DMS79 treated with DMSO at 0.1 percent for 48 hours (cell line): ENCODE measurements at places on chromosomes 5 and 9.
A peak's percentile ranks its signal among the peaks of the same experiment; 100 is the strongest.

GRCh38 chr9:33249087-33249658 lies 9.2 kb downstream of the SPINK4 start:
- DNase-seq, result no peak

DNA sequence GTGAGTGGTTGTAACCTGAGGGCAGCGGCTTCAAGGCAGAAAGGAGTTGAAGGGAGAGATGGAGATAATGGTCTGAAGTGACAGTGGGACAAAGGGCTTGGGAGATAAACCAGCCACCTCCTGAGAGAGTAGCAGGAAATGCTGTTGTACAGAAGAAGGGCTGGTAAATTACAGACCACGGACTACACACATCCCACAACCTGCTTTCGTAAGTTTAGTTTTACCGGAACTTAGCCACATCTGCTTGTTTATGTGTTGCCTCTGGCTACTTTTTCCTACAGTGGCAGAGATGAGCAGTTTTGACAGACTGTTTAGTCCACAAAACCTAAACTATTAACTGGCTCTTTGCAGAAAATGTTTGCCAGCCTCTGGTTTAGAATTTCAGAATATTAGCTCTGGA lies 269.5 kb downstream of the ARHGEF28 start:
- DNase-seq, result no peak

DNA sequence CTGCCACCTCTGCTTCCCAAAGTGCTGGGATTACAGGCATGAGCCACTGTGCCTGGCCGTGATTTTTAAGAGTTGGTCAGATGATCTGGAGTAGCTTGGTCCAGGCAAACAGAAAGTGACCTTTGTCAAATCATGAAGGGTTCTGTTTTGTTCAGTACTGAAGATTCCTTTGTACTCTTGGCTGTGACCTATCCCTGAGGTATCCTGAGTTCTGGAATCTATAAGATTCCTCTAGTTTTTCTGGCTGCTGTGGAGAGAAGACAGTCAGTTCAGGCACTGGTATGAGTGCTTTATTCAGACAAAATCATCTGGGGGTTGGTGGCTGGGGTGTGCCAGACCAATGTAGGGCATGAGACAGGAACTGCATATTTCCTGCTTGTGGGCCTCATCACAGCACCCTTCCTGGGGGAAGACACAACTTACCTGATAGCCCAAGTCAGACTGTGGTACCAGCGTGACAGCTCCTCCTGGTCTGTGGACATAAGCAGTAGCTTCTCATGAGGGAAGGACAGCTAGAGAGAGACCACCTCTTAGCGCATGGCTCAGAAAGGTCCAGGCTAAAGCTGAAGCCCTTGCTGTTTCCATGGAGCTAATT lies 3.1 kb downstream of the ARHGEF39 start:
- no peak for DNase-seq

DNA sequence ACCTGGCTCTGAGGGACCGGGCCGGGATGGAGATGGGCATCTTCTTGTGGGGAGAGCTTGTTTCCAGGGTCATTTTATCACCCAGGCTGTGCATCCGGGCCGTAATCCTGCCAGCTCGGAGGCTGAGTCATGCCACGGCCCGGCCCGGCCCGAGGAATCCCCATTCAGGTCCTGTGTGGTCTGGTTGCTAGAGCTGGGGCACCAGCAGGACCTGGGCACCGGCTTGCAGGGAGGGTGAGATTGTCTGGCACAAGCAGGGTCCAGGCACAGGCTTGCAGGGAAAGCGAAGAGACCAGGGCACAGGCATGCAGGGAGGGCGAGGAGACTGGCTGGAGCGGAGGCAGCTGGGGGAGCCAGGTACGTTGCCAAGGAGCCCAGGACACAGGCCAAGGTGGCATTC lies 106.8 kb downstream of the RXRA start:
- DNase-seq, result no peak

GRCh38 chr5:71471193-71471592 lies 15.7 kb downstream of the BDP1 start:
- DNase-seq, result no peak

- DNase-seq, result no peak
Measured at GRCh38 chr9:95167998-95168397, 149.5 kb downstream of the FANCC start.

DNA sequence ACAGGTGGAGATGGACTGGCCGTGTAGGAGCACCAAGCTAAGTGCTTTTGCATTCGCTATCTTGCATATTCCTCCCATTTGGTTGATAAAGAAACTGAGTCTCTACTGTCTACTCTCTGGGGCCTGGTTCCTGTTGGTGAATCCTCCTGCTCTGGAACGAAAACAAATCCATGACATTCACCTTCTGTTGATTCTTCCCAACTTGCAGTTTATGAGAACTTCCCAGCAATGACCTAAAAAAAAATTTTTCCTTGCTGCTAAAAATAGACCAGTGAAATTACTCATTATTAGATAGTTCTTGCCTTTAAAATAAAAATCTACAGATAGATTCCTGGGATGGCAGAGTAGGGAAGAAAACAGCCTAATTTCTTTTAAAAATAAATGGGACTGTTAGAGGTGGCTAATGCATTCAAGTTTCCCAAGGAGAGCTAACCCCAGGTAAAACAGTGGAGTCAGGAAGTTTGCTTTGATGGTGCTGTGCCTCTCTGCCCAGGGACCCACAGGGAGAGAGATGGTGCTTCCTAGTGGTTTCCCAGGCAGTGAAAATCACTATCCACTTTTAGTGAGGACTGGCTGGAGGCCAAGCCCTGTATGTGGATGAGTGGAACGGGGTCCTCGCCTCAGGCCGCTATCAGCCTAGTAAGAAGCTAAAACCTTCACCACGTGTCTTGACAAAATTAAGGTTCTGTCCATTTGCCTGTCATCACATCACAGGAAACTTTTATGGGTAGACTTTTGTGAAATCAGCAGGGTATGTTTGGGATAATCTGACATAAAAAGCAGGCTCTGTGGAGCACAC lies 68.4 kb upstream of the NR3C1 start:
- DNase-seq, result no peak

DNA sequence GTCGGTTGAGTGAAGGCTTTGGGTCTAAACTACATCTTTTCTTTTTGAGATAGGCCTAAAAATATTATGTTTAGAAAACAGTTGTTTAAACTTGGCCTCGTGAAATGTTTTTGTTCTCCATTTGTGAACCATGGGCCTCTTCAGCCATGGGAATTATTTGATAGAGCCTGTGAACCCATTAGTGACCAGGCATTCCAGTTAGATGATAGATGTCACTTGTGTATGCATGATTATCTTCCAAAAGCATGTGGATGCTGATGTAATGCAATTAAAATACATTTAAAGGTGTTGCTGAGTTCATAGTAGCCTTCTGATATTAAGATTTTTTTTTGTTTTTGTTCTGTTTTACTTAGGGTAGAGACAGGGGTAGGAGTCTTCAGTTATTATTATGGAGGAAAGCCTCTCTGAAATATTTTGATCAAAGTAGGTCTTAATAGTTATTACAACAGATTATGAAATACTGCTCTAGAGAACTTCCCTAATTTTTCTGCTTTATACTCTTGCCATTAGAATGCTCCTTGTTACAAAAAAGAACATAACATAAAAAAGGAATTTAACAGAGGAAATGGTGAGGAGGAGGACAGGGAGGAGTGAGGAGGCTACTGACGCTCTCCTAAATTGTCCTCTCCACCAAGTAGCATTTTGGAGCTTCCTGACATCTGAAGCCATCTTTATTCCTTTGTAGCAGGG lies 32.9 kb downstream of the CPEB4 start:
- DNase-seq, result no peak

DNA sequence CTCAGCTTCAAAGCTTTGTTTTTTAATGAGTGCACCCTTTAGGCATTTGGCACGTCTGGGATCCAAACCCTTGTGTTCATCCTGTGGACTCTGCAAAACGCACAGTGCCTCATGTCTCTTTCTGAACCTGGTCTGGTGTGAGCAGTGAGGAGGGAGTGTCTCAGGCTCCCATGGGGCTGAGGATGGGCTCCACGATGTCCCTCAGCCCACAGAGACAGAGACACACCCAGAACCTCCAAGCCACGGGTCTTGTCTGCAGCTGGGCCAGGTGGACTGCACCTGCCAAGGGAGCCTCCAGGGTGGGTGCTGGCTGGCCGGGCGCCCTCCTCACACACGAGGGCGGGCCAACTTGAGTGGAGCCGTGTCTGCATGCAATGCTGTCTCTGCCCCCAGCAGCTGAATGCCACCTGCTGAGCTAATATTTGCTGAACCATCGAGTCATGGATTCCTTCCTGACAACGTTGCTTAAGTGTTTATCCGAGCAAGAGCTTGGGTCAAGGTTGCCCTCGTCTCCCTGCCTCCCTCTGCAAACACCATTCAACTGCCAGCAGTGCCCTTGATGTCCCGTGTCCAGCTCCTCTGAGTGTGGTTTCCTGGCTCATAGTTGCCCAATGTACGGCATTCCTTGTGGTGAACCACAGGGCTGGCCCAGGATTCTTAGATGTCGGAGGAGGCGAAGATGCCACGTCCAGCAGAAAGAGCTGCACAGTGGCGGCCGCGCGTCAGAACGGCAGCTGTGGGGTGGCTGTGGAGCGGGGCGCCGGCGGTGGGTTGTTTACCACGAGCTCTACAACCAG lies 31.4 kb upstream of the LPCAT1 start:
- peak; percentile 86 for DNase-seq

DNA sequence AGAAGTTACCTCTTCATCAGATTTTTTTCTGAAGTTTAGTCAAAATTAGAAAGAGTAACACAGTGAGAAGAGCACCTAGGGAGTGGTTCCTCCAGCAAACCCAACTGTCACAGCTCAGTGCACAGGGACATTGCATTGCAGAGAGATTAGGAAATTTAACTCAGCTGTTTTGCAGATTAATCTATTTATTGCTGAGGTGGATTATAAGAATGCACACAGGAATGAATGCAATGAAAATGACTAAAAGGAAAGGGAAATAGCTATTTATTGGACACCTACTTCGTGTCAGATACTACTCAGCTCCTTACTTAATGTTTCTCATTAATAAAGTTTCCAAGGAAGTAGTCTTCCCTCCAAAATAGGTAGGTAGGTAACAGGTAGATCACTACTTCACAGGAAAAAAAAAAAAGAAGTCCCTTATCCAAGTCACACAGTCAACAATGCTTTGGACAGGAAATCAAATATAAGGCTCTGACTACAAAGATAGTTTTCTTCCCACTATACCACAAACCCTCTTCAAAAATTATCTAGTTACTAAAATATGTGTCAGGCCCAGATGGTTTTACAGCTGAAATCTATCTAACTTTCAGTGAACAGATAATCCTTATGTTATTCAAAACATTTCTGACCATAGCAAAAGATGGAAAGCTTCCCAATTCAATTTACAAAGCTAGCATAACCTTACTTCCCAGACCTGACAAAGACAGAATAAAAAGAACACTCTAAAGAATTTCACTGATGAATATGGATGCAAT lies 442.2 kb upstream of the MPDZ start:
- no peak for DNase-seq

GRCh38 chr5:39058178-39058921 lies 15.8 kb downstream of the RICTOR start:
- DNase-seq, result no peak

DNA sequence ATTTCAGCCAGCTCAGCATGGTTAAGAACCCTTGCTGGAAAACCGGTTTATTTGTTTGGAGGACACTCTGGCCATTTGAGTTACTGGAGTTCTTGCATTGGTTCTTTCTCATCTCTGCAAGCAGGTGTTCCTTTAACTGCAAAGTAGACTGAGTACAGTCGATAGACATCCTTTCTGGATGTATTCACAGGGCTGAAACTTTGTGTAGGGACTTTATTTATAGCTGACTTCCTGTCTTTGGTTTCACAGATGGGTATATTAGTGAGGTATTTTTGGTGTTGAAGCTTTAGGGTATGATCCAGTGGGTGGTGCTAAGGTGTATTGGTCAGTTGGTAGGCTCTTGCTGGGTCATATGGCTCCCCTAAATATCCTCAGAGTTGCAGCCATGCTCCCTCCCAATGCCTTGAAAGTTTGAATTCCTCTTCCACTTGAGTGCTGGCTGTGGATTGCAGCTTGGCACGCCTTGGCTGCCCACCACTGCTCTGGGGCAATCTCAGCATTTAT lies 666.0 kb upstream of the COX7C start:
- DNase-seq, result no peak

DNA sequence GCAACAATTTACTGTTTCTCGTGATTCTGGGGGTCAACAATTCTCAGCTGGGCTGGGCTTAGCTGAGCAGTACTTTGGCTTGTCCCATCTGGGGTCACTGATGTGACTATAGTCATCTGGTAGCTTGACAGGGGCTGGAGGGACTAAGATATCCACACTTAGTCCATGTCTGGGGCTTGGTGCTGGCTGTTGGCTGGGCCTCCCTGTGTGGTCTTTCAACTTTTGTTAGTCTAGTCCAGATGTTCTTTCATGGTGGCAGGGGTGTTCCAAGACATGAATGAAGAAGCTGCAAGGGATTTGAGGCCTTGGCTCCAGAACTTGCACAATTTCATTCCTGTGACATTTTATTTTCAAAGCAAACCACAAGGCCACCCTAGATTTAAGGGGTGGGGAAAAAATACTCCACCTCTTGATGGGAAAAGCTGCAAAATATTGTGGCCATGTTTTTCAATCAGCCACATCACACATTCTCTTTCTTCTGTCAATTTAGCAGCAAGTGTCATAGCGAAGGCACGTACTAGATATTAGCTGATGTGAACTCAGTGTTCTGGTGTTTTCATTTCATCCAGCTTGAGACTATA lies 59.2 kb downstream of the TSSK1B start:
- no peak for DNase-seq

DNA sequence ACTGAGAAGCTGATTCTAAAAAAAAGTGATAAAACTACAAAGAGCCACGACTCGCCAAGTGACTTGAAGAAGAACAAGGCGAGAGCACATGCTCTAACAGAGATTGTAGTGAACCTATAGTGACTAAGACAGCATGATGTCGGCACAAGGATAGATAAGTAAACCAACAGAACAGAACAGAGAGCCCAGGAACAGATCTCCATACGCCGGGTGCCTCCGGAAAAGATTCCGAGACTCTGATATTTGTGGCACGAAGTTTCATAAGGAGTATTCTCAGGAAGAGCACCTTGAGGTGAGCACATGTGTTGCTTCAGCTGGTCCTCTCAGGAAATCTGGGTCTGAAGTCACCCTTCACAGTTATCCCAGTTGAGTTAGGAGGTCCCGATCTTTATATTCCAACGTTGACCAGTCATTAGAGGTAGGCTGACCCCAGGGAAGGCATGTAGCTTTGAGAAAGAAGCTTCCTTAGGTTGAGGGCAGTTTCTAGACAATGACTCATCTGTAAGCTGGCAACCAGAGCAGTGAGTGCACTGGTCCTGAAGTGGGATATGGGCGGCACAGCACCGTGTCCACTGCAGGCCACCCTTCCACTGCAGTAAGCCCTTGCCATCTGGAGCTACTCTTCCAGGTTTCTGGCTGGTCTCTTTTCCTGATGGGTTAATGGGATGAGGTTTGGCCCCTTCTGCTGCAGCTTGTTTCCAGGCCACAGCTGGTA lies 13.6 kb upstream of the CLK4 start:
- no peak for DNase-seq

- DNase-seq, result no peak
Measured at GRCh38 chr5:56587381-56588130, 227.8 kb upstream of the MAP3K1 start.

- peak; percentile 55 for DNase-seq
Measured at GRCh38 chr5:91281401-91281800, 101.7 kb downstream of the ARRDC3 start.

DNA sequence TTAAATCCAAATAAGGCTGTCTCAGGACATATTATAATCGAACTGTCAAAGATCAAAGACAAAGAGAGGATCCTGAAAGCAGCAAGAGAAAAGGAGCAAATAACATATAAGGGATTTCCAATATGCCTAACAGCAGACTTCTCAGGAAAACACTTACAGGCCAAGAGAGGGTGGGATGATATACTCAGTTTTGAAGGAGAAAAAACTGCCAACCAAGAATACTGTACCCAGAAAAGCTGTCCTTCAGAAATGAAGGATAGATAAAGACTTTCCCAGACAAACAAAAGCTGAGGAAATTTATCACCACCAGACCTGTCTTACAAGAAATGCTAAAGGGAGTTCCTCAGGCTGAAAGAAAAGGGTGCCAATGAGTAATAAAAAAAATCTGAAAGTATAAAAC lies 16.0 kb downstream of the EGFLAM start:
- DNase-seq, result no peak
